ENCODE measurements at places on chromosomes 6 and 20. TPM values are rescaled to one million over a fixed set of nuclear protein-coding genes. Genes with fewer than 3 reads are reported as not detected.

DNA sequence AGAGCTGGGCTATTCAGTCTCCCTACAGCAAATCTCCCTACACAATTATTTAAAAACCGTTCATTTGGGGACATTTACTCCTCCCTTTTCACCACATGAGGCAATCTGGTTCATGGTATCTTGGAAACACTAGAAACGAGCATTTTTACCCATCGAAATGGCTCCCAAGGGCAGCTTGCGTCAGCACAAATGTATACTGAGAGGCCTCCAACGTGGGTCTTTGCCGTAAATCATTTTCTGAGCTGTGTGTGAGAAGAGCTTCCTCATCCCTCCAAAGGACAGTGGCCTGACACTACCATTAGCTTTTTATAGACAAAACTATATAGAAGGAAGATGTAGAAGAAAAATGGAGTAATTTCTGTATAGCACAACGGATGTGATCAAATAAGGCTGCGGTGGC is 30.0 kb upstream of the PXDC1 start:
- H3K4me1 ChIP-seq, result no peaks in the 10 kb centered on the region
- H3K36me3 ChIP-seq, result no peaks in the 10 kb centered on the region
- no peak overlapping the region for H3K4me3 ChIP-seq
- no peak for DNase-seq

DNA sequence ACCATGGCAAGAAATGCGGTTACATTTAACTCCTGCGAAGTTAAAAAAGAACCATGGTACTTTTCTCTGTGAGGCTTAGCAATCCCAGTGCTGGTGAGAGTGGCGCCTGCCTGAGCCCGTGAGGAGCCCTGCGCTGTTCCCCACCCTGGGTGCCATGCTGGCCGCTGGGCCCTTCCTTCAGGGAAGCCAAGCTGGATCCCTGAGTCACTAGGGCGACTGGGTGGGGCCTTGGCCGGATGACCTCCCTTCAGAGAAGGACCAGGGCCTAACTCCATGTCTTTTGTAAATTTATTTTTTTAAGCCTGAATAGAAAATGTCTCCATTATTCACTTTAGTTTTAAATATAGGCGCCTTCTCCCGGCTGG is 209.1 kb downstream of the ERMARD start:
- no peaks in the 10 kb centered on the region for H3K27me3 ChIP-seq
- no peaks in the 10 kb centered on the region for H3K36me3 ChIP-seq
- no peak overlapping the region for H3K4me3 ChIP-seq
- DNase-seq, result no peak

DNA sequence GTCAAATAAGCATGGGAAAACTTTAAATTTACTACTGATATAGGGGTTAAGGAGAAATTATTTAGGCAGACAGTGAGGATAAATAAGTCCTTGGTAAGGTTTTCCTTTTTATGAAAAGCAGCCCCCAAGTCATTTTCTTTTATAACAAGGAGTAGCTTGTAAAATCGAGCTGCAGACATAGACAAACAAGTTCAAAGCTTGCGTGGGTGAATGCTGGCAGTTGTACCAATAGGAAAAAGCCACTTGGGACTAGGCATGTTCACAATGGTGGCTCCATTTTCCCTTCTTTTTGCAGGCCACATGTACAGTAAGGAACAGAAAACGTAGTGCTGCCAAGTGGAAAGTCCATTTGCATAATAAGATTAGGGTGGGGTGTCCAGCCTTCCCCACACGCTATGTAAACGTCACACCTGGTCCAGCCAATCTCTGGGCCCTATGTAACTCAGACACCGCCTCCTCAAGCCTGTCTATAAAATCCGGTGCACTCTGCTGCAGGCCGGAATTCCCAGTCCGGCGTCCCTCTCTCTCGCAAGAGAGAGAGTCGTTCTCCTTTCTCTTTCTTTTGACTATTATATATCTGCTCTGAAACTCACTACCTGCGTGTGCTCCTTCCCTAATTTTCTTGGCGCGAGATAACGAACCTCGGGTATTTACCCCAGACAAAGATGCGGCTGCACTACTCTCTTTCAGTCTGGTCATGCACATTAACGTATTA is 217.1 kb upstream of the MAN1A1 start:
- H3K4me3 ChIP-seq, result no peak overlapping the region
- no peak overlapping the region for H3K27ac ChIP-seq
- no peaks in the 10 kb centered on the region for H3K4me1 ChIP-seq
- H3K36me3 ChIP-seq, result no peaks in the 10 kb centered on the region
- no peak for DNase-seq

CTAGE9 gene
- not detected for total RNA-seq
